ENCODE measurements at places on chromosomes 5 and 9.
A peak's percentile ranks its signal among the peaks of the same experiment; 100 is the strongest.

DNA sequence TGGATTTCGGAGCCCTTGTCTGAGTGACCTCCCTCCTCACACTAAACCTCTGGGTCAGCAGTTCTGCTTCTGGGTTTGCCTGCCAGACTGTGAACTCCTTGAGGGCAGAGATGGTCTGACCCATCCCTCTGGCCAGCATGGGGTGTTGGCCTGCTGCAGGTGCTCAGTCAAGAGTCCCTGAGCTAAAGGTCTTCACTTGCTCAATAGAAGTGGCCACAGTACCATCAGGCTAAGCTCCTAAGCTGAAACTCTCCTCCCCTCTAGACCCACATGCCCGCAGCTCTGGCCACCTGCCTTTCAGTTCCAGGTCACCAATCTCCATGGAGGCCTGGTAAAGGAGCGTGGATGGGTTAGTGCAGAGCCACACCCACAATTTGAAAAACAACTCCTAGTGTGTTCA, 316.6 kb downstream of the SPOCK1 start:
- no peak for DNase-seq

DNA sequence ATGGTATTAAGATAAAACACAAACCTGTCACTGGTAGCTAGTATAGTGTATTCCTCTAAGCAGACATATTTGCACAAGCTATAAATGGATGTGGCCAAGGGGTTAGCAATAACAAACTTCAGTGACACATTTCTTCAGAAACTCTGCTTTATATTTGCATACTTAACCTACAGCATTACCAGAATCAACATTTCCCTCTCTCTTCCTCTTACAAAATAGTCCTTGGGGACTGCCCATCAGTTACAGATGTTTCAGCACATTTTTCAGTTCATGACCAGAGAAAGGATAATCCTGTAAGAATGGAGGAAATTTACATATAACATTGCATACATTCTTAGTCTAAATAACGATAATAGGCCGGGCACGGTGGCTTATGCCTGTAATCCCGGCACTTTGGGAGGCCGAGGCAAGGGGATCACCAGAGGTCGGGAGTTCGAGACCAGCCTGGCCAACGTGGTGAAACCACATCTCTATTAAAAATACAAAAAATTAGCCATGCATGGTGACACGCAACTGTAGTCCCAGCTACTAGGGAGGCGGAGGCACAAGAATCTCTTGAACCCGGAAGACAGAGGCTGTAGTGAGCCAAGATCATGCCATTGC, 25.3 kb upstream of the SLC1A1 start:
- DNase-seq = no peak

GRCh38 chr5:170131235-170131634, 25.5 kb downstream of the FOXI1 start:
- DNase-seq = no peak

DNA sequence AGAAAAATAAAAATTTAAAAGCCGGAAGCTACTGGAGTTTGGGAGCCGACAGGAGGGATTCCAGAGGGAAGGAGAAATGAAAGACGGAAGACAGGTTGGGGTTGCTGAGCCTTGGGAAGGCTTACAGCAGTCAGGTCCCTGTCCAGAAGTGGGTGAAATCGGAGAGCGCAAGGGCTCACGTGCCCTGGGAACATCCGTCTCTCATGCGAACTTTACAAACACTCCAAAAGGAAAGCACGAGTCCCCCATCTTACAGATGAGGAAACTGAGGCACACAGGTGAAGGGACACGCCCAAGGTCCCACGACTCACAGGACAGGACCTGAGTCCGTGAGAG, 347 bp upstream of the OLFML2A start:
- peak; percentile 7 for DNase-seq

DNA sequence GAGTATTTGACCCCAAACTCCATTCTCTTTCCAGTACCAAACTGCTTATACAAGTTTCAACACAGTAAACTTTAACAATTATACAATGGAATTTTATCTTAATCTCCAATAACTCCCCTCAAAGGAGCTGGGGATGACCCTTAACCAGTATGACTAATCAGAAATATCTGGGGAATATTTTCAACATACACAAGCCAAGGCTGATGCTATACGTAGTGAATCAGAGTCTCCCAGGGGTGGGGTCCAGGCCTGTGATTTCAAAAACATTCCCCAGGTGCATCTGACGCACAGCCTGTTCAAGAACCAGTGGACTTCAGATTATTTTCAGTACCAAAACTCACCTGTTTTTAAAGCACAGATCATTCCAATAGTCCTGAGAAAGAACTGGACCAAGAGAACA, 11.8 kb upstream of the SEMA5A start:
- no peak for DNase-seq

DNA sequence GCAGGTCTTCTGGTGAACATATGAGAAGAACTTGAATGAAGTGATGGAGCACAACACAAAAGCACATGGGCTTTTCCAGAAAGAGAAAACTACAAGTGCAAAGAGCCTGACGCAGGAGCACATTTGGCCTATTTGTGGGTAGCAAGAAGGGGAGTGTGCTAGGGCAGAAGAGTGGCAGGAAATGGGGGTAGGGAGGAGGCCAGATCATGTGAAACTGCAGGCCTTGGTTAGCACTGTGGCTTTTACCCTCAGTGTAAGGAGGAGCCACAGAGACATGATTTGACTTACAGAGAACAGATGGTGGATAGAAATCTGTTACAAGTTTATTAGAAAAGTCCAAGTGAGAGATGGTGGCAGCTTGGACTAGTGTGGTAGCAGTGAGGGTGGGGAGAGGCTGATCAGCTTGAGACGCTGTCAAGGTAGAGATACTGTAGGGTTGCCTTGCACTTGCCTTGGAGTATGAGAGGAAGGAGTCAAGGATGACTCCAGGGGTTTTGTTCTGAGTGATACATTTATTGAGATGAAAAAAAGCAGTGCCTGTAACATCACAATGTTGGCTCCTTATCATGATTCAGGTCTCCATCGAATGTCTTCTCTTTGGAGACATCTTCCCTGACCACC, 126.7 kb downstream of the PPP2R2B start:
- DNase-seq = no peak

DNA sequence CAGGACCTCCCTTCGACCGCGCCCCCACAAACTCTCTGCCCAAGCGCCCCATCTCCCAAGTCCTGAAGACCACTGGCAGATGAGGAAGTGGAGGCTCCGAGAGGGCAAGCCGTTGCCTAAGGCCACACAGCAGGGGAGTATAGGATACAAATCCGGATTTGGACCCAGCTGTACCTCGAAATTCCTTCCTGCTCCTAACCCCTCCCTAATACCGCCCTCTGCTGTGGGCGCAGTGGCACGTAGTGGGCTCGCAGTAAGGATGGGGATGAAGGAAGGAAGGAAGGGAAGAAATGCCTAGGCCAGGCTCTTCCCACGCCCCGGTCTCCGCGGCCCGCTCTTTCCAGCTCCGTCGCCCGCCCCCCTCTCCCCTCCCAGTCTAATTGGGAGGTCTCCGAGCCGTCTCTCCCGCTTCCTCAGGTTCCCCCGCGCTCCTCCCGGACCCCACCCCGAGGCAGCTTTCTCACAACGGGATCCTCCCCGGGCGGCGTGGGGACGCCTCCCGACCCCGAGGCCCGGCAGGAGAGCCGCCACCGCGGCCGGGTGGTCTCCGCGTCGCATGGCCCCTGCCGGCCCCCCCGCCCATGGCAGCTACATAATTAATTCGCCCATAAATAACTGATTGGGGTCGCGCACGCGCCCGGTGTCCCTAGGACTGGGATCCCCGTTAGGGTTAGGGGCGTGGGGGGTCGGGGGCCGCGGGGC, 138.9 kb downstream of the C9orf50 start:
- DNase-seq = peak; percentile 30

- no peak for DNase-seq
These were observed 59.4 kb downstream of the ADAMTS16 start for GRCh38 chr5:5199495-5199894.

DNA sequence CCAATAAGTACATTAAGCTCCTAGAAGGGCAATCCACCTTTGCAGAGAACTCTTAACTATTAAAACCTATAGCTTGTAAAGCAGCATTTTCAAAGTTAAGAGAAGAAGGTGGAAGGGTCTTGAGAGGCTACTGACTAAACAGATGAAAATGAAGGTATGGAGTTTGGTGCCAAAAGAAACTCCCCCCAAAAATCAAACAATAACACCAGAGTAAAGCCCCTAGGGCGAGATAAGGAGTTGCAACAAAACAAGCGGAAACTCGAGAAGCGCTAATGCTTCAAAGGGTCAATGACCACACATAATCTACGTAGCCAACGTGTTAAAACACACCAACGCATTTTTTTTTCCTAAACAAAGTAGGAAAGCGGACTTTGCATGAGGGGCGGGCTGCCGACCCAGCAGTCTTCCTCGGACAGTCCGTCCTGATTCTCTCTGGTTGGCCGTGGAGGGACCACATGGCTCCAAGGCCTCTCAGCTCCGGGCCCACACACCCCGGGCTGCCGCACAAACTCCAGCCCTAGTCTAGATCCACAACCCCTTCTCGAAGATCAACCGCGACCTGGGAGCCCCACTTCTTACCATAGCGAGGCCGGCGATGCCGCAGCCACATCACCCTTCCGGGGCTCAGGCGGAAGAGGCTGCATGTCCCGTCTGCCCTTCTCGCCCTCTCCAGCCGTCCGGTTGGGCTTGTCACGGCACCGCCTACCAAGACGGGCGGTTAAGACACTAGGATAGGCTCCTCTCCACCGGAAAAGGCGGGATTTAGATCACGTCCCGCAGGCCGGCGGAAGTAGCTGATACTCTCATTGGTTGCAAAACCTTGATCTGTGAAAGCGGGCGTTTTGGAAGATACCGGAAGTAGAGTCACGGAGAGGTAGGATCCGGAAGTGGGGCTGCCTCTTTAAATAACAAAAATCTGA, at the start of the genes TMEM167A and XRCC4:
TMEM167A (minus strand) TSS at position 653 of the 920 bp plus-strand sequence; CDS start at position 582, 71 bp downstream.
XRCC4 (plus strand) TSS at position 806 of the 920 bp plus-strand sequence. CDS start 27,373 bp downstream, outside the sequence.
- peak; percentile 80 for DNase-seq

DNA sequence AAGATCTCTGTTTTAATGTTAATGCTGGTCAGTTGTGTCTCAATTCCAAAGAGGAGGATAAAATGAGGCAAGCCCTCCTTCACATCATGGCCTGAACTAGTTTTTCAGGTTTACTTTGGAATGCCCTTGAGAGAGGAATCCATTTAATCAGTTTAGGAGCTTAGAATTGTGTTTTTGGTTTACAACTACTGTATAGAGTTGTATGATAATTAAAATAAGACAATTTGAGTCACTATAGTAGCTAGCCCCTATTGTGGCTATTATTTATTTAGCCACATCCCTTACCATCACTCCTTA, 107.8 kb upstream of the PRLR start:
- no peak for DNase-seq

DNA sequence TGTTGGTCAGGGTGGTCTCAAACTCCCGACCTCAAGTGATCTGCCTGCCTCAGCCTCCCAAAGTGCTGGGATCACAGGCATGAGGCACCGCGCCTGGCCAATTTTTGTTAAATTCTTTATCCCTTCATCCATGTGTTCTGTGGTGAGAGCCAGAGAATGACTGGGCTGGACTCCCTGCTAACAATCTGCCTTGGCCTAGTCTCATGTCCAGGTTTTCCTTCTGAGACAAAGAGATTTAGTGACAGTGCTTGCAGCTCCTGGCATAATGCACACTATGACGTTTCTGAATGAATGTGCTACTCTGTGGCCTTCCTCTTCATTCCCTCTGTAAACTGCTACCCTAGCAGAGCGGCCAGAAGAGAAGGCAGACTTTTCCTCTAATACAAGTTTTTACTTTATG, 79.3 kb downstream of the FOXD1 start:
- no peak for DNase-seq

GRCh38 chr9:72315510-72316311, 49.3 kb downstream of the ZFAND5 start:
- DNase-seq = peak; percentile 80

DNA sequence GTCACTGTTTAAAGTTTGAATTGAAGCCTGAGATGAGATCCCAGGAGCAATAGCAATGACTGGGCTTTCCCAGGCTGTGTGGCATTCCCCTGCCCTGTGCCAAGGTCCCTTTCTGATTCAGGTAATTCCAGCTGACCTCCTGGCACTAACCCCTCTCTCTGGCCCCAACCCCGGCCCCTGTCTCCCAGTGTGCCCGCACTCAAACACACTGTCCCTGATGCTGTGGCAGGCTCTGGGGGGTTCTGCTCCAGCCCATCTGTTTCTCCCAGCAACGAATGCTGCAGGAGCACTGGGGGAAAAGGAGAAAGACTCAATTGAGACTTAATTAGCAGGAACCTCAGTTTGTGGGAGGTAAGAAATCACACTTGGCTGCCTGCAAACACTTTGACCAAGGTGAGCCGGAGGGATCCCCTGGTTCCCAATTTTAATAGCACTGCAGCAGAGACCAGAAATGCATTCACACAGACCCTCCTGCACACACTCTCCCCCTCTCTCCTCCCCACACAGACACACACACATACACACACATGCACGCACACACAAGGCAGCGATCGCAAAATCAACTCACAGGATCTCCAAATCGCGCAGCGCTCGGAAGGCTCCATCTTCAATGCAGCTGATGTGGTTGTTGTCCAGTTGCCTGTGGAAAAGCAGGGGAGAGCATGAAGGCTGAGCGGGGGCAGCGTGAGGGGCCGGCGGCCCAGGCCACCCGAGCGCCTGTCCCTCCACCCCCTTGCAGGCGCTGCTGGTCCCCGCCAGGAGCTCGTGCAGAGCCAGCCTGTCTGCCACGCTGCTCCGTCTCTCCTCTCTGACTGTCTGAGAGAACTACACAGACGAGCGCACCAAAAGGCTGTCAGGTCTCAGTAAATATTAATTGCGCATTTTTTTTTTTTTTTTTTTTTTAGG, 265.1 kb upstream of the PANK3 start:
- DNase-seq = no peak

- DNase-seq = no peak
These were observed 25.1 kb upstream of the UGCG start for GRCh38 chr9:111871499-111871855.

DNA sequence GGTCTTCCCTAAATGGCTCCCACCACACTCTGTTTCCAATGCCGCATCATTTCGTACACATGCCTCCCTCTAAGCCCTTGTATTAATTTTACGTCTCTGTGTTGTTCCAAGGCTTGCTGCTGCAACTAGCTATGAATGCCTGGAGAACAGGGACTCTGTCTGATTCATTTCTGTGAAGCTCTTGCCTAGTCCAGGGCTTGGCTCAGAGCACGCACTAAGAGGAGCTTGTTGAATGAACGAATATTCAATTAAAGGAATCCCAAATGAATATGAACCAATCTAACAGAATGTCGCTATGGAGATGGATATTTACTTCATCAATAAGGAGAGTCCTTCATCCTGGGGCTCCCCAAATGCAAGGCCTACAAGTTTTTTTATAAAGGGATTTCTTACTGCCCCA, 55.3 kb downstream of the TGFBR1 start:
- DNase-seq = no peak

GRCh38 chr5:68505917-68506860, 290.6 kb downstream of the PIK3R1 start:
- no peak for DNase-seq

DNA sequence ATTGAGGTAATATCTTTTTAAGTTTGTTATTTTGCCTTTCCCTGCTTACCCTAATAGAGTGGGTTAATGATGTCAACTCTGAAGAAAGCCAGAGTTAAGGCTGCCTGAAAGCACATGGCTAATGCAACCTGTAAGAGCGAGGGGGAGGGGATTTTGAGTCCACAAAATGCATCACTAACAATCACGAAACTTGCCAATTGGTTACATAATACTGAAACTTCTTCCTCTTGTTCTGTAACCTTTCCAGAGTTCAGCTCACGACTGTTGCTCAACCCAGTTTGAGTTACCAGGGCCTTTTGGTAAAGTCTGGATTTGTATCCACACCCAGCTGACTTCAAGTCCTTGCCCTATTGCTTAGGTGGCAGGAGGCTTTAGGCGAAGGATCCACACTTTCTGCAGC, 308.8 kb downstream of the EFNA5 start:
- DNase-seq = no peak

All from DMS79 treated with DMSO at 0.1 percent for 48 hours (cell line).